ENCODE measurements at places on chromosomes 2 and 18. TPM values are rescaled to one million over a fixed set of nuclear protein-coding genes. Genes with fewer than 3 reads are reported as not detected.

- no peak overlapping the region for H3K27ac ChIP-seq
- no peaks in the 10 kb centered on the region for H3K27me3 ChIP-seq
- H3K4me1 ChIP-seq, result no peaks in the 10 kb centered on the region
These were observed 536.9 kb upstream of the CHAC2 start for GRCh38 chr2:53230691-53231090.

GRCh38 chr18:50638884-50639420, 79.1 kb downstream of the MAPK4 start:
- DNase-seq, result no peak
- H3K27me3 ChIP-seq, result no peaks in the 10 kb centered on the region
- no peaks in the 10 kb centered on the region for H3K4me1 ChIP-seq
- H3K36me3 ChIP-seq, result no peaks in the 10 kb centered on the region
- no peak overlapping the region for H3K27ac ChIP-seq

DNA sequence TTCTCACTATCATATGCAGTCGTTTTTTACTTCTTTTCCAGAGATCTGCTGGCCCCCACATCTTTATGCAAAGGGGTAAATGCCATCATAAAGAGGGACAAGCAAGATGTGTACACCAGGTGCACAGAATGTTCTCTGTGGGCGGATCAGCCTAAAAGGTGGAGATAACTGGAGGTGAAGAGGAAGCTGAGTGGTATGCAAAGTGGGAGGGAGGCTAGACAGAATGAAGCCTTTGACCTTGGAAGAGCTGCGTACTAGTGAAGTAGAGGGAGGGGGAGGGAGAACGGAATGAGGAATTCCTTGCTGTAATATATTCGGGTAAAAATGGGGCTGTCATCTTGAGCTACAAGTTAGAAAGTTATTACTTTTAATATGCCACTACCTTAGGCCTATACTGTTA, 287.5 kb upstream of the VRK2 start:
- no peaks in the 10 kb centered on the region for H3K36me3 ChIP-seq
- DNase-seq, result no peak
- H3K4me3 ChIP-seq, result no peak overlapping the region
- H3K4me1 ChIP-seq, result peaks cover 6% of the 10 kb centered on the region
- H3K27me3 ChIP-seq, result no peaks in the 10 kb centered on the region
- no peak overlapping the region for H3K27ac ChIP-seq

DNA sequence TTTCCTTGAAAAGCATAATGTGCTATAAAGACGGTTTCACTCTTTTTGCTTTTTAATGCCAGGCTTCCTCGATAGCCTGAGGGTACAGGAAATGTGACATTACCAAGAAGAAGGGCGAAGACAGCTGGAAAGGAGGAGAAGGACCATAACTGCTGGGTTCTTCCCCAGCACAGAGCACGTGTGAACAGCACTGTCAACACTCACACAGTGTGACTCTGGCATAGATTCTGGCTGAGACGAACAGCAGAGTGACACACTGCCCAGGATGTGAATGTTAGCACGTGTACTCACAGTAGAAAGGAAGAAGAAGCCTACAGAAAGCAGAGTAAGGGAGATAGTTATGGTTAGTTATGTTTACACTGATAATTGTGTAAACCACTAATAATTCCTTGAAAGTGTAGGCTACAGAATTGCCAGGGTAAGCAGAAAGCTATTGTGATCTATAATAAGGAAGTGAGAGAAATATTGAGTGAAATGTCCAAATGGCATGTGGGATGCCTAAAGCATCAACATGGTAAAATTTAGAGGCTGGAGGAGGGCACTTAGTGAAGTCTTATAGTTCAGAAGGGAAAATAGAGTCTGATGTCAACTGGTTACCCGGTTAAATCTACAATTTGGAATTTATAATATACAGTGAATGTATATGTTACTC, 198.2 kb downstream of the DLGAP1 start:
- H3K4me3 ChIP-seq, result no peak overlapping the region
- no peak for DNase-seq

DNA sequence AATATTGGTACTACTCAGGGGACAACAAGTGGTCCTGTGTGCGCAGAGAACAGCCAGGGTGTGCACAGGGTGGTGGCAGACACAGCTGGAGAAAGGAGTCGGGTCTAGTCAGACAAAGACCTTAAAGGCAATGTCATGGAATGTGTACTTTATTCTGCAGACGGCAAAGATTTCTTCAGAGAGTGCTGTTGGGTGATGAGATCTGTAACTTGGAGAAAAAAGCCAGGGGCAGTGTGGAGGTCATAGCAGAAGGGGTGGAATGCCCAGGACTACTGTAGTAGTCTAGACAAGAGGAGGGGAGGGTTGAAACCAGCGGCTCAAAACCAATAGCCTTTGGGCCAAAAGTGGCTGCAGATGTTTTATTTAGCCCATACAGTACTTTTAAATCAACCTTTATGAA, 121.3 kb upstream of the ZFP36L2 start:
- DNase-seq, result no peak
- H3K27me3 ChIP-seq, result no peaks in the 10 kb centered on the region
- no peak overlapping the region for H3K4me3 ChIP-seq
- no peaks in the 10 kb centered on the region for H3K36me3 ChIP-seq
- H3K27ac ChIP-seq, result no peak overlapping the region

- H3K27me3 ChIP-seq, result no peaks in the 10 kb centered on the region
- no peaks in the 10 kb centered on the region for H3K36me3 ChIP-seq
- no peaks in the 10 kb centered on the region for H3K4me1 ChIP-seq
- H3K4me3 ChIP-seq, result no peak overlapping the region
- DNase-seq, result no peak
These were observed 11.7 kb upstream of the NUP35 start for GRCh38 chr2:183112577-183112976.

GRCh38 chr2:145379934-145380333, 860.0 kb upstream of the ZEB2 start:
- no peak overlapping the region for H3K27ac ChIP-seq
- no peaks in the 10 kb centered on the region for H3K27me3 ChIP-seq
- H3K4me1 ChIP-seq, result no peaks in the 10 kb centered on the region
- DNase-seq, result no peak
- no peaks in the 10 kb centered on the region for H3K36me3 ChIP-seq
- no peak overlapping the region for H3K4me3 ChIP-seq

DNA sequence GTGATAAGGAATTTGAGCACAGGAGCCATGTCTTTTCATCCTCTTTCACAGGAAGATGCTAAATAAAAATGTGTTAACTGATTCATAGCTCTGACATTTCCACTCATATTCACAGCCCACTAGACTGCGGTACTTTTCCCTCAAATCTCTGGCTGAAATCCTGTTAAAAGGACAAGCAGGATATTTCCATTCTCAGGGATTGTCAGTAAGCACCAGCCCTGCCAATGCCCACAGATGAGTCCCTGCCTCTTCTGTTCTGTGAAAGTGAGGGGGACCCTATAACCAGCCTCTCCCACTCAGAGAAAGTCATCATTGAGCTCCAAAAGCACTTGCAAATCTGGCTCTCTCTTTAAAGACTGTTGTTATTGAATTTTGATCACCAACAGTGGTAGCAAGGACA, 440.5 kb downstream of the SETBP1 start:
- no peak overlapping the region for H3K27ac ChIP-seq
- DNase-seq, result no peak
- no peak overlapping the region for H3K4me3 ChIP-seq
- no peaks in the 10 kb centered on the region for H3K27me3 ChIP-seq
- no peaks in the 10 kb centered on the region for H3K36me3 ChIP-seq

DNA sequence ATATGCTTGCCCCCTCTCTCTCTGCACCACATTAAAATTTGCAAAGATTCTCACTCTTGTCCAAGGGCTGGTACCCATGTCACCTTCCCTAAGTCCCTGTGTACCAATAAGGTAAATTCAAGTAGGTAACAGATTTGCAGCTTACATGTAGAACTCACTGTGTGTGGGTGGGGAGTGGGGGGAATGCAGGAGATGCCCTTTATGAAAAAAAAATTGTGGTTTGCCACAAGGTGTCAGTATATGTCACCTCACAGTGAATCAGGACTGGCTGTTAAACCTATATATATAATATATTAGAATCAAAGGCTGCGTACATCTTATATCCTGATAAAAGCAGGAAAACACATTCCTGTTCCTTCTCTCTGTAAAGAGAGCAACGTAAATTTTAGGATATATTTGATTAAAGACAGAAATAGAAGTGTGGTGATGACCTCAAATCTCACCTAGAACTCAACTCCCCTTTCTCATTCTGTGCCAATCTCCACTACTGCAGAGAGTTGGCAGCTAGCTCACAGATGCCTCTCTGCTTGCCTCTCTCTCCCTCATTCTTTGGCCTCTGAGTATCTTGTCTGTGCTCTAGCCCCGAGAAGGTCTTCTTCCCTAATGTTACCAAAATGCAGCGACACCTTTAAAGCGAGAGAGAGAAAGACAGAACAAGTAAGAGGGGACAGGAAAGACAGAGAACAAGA, 536 bp downstream of the XDH start:
- no peaks in the 10 kb centered on the region for H3K36me3 ChIP-seq
- H3K4me1 ChIP-seq, result no peaks in the 10 kb centered on the region
- no peak overlapping the region for H3K27ac ChIP-seq
- DNase-seq, result no peak
- H3K4me3 ChIP-seq, result no peak overlapping the region

DNA sequence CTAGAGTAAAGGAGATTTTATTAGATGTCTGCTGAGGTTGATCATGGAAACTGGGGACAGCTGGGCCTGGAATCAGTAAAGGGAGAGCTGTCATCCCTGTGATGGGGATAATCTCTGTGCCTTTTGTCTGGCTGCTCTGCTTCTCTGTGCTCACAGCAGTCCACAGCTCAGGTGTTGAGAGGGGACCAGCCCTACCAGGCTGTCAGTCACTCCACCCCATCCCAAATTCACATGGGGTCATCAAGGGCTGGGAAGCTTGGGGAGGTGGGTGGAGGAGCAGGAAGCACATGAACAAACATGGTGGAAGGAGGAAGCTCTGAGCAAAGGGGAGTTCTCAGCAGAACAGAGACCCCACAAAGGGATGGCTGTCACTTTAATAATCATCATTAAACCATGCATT, 13.7 kb upstream of the LRRFIP1 start:
- H3K4me3 ChIP-seq, result no peak overlapping the region
- DNase-seq, result no peak
- no peaks in the 10 kb centered on the region for H3K27me3 ChIP-seq
- no peak overlapping the region for H3K27ac ChIP-seq
- H3K4me1 ChIP-seq, result peaks cover 26% of the 10 kb centered on the region
- H3K36me3 ChIP-seq, result no peaks in the 10 kb centered on the region

DNA sequence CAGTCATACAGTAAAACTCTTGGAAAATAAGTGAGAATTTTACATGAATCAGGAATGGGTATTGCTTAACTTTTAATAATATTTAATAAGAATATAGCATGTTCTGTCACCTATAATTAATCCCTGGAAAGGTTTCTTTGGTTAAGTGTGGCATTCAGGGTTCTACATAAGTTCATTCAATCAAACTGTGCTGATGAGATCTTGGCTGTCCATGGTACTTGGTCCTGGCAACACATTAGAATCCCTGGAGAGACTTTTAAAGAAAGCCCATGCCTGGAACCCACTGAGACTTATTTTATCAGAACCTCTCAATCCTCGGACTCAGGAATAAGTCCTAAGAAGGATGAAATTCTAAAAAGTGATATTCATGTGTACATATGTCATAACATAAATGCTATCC, 60.3 kb downstream of the CERKL start:
- no peaks in the 10 kb centered on the region for H3K36me3 ChIP-seq
- no peak for DNase-seq
- no peaks in the 10 kb centered on the region for H3K4me1 ChIP-seq
- H3K27ac ChIP-seq, result no peak overlapping the region
- no peaks in the 10 kb centered on the region for H3K27me3 ChIP-seq

- H3K4me1 ChIP-seq, result no peaks in the 10 kb centered on the region
- H3K4me3 ChIP-seq, result no peak overlapping the region
- no peaks in the 10 kb centered on the region for H3K36me3 ChIP-seq
- H3K27ac ChIP-seq, result no peak overlapping the region
These were observed 801.9 kb upstream of the CELF4 start for GRCh38 chr18:38367473-38367872.

Gene FAM124B
- polyA plus RNA-seq, result 0.80 TPM

Gene MYL1
- polyA plus RNA-seq, result 33.1 TPM

Gene REG3A
- polyA plus RNA-seq, result not detected

Gene ST8SIA5
- 2.1 TPM for polyA plus RNA-seq

Gene ABCB11
- polyA plus RNA-seq, result 16.1 TPM

Gene TET3
- polyA plus RNA-seq, result 4.3 TPM

All from testis (tissue), 5 donors.